ENCODE measurements at places on chromosomes 7 and 10.

GRCh38 chr7:1225030-1225429, 7.6 kb upstream of the UNCX start:
- no peak for DNase-seq

GRCh38 chr10:83987216-83987615, 152.1 kb upstream of the GHITM start:
- no peak for DNase-seq

- peak; percentile 71 for DNase-seq
Observed at GRCh38 chr7:15326044-15326644, 235.7 kb downstream of the AGMO start.

DNA sequence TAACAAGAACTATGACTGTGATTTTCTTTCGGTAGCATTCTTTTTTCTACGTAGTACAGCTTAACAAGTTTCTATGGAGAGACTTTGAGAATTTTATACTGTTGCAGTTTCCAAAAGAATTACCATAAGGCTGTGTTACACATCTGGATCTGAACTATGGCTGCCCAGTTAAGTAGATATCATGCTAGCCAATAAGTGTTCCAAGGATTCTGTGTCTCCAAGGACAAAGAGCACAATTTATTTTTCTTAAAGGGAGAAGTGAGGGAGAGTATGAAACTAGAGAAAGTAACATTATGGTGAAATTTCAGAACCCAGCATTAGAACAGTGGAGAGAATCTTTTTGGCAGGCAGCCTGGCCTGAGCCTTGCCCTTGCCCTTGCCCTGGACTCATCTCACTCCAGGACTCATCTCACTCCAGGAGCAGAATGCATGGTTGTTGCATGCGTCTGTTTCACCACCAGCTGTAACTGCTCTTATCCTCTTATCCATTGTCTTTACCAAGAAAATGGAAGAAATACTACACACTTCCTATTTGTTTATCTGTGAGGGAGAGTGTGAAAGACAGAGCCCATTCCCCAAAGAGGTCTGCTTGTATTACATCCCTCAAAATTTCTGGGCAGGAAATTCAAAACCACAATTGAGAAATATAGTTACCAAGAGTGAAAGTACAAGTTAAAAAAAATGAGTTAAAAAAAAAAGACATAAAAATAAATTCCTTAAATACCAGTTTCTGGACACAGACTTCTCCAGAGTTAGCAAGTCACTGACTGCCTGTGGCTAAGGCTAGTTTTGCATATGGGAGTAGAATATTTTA, 1067.5 kb downstream of the NRG3 start:
- peak; percentile 11 for DNase-seq

GRCh38 chr7:128137181-128137580, 103.9 kb upstream of the LEP start:
- peak; percentile 81 for DNase-seq

GRCh38 chr10:122481296-122482056, 20.1 kb downstream of the HTRA1 start:
- no peak for DNase-seq

DNA sequence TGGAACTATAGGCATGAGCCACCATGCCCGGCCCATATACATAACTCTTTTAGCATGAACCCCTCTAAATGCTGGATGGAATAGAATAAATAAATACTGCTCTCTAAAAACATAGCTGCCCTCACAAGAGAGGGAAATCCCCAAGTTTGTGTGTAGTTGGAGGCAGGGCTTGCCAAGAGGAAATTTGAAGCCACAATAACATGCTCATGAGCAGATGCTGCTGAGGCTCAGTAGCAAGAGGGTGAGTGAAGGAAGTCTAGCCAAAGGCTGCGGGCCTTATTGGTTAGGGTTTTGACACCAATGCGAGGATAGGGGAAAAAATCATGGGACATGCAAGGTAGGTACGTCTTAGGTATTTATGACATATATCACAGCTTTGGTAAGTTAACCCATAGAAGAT, 17.3 kb downstream of the TPK1 start:
- DNase-seq: no peak

DNA sequence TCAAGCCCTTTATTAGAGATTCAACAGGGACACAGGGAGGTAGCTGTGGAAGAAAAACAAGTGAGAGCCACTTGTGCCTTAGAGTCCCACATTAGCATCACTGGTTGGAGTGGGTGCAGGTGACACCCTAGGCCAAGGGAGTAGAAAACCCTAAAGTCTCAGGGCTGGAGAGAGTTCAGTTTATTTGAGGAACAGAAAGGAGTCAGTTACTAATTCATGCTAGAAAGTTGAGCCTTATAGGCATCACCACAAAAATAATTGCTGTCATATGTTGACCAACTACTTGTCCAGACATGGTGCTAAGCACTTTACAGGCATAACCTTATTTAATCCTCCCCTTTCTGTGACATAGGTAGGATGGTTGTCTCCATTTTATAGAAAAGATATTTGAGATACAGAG, 20.9 kb upstream of the ACSL5 start:
- DNase-seq: no peak

Measured in ELR (cell line).